Activated effector memory CD4-positive, alpha-beta T cell treated with anti-CD3 and anti-CD28 coated beads, Interleukin-2, amount 50 U/mL, for 16 hours (primary cell): ENCODE measurements at places on chromosomes 13 and 19.
A peak's percentile ranks its signal among the peaks of the same experiment; 100 is the strongest.

DNA sequence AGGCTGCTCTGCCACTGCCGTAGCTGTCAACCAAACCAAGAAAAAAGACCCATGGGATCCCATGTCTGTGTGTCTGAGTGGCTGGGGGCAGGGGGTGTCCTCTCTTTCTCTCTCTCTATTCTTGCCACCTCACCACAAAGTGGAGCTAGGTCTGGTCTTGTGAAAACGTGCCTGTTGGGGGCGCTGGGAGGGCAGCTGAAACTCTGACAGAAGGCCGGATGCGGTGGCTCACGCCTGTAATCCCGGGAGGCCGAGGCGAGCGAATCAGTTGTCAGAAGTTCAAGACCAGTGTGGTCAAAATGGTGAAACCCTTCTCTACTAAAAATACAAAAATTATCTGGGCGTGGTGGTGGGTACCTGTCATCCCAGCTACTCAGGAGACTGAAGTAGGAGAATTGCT lies 29.2 kb downstream of the ZNF146 start:
- DNase-seq = no peak

- no peak for DNase-seq
Measured at GRCh38 chr13:67643516-67644055, 413.4 kb upstream of the PCDH9 start.

DNA sequence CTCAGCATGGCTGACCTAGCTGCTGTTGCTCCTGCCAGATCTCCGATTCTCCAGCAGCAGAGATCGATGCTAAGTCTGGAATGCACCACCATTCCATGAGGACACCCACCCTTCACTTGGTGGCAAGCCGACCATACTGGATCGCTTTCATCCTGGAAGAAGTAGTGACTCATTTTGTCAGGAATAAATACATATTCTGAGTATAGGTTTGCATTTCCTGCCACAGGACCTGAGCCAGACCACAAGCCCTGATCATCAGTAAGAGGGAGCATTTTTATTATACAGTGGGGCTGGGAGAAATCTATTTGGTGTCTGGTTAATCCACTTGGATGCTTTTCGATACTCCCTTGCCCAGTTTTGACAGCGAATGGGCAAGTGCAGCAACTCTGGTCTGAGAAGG lies 10.9 kb upstream of the KCTD15 start:
- DNase-seq = no peak

GRCh38 chr13:76503766-76504165 lies 382.4 kb downstream of the KCTD12 start:
- DNase-seq = no peak

GRCh38 chr19:33928458-33928950 lies 131.8 kb downstream of the KCTD15 start:
- DNase-seq = no peak

DNA sequence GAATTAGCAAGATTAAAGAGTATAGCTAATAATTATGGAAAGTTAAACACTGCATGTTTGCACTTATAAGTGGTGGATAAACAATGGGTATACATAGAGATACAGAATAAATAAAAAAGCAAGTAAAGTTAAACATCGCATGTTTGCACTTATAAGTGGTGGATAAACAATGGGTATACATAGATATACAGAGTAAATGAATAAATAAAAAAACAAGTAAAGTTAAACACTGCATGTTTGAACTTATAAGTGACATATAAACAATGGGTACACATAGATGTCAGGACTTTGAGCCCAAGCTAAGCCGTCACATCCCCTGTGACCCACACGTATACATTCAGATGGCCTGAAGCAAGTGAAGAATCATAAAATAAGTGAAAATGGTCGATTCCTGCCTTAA lies 1533.3 kb upstream of the SPRY2 start:
- no peak for DNase-seq

GRCh38 chr19:1873524-1874473 lies 10.4 kb upstream of the KLF16 start:
- DNase-seq = no peak

- peak; percentile 73 for DNase-seq
Measured at GRCh38 chr19:15129856-15130585, 22.8 kb downstream of the SYDE1 start.

- no peak for DNase-seq
Measured at GRCh38 chr19:815079-815774, 6.5 kb downstream of the PLPPR3 start.

GRCh38 chr19:32647361-32647760 lies 27.6 kb downstream of the ANKRD27 start:
- no peak for DNase-seq

GRCh38 chr13:22120646-22121045 lies 449.8 kb downstream of the FGF9 start:
- DNase-seq = no peak

GRCh38 chr19:42328854-42329253 lies 3.4 kb downstream of the MEGF8 start:
- no peak for DNase-seq

- DNase-seq = no peak
Measured at GRCh38 chr19:6752256-6753177, 13.0 kb downstream of the TRIP10 start.

GRCh38 chr13:98915563-98915962 lies 62.3 kb downstream of the DOCK9 start:
- DNase-seq = no peak
